T-helper 2 cell (primary cell): ENCODE measurements at places on chromosomes 5 and 9.

DNA sequence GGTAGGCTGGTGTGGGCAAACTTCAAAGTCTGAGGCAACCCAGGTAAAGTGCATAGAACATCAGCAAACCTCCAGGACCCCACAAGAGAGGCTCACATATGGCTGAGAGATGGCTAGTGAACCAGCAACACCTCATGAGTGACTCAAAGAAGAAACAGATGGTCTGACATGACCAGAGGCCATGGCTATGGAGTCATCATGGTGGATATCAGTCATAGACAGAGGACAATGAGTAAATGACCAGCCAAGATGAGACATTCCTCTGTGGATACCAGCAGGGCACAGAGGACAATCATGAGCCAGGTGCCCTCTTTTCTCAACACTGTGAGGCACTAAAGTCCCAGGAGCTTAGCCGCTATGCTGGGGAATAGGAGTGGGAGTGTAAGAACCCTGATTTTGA lies 180.8 kb downstream of the RASEF start:
- DNase-seq = no peak

DNA sequence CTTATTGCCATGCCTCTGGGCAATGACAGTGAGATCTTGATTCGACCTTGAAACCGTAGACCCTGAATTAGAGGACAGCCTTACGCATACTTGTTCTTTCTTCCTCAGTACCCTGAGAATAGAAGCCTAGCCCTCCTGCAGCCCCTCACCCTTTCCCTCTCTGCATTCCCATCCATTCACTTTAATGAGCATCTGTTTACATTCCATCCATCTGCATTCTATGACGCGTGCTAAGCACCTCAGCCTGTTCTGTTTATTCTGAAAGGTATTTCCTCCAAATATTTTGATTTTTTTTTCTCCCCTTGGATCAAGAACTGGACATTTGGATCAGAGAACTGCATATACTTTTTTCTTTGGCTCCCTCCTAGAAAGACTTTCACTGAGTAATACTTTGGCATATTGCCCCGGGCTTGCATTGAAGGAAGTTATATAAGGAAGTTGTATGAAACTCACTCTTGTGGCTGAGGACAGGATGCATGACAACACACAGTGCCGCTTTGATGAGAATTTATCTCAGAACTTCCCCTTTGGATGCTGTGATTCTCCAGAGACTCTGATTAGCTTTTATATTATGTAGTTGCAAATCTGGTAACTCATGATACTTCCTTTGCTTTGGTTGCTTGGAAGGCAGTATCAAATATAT lies 15.7 kb downstream of the TMEM8B start:
- no peak for DNase-seq

- DNase-seq = no peak
Measured at GRCh38 chr9:76576344-76576743, 117.4 kb downstream of the GCNT1 start.

GRCh38 chr9:68983008-68983411 lies 30.9 kb downstream of the PRKACG start:
- DNase-seq = no peak

- DNase-seq = no peak
Measured at GRCh38 chr9:113796646-113797426, 79.3 kb upstream of the ZNF618 start.

DNA sequence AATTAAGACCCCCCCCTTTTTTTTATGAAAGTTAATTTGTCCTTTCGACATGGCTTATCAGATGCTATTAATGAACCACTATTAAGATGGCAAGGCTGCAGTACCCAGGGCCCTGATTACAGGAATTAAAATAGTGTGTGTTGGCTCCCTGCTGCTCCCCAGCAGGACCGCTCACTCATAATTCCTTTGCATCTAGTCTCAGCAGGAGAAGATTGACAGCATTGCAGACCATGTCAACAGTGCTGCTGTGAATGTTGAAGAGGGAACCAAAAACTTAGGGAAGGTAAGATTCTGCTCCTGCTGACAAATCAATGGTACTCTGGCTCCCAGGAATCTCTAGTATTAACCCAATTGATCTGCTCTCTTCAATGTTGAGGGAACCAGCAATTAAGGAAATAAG lies 61.0 kb downstream of the STX17 start:
- DNase-seq = no peak

GRCh38 chr9:94150279-94150828 lies 66.1 kb downstream of the PTPDC1 start:
- DNase-seq = no peak

GRCh38 chr9:71191708-71192107 lies 70.3 kb upstream of the TRPM3 start:
- DNase-seq = no peak

DNA sequence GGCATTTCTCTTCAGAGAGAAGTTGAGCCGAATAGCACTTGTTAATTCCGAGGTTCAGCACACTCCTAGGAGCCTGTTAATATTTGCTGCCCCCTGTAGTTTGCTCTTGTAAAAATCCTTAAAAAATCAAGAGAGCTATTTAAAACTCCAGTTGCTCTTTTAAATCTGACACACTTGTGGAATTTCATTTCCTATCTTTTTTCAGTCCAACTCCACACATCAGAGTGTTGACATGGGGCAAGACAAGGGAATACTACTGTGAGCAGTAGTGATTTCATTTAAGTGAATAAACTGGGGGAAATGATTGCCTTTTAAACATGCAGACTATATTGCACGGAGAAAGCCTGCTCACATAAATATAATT lies 1096.3 kb upstream of the DMAC1 start:
- no peak for DNase-seq
